Nucleus accumbens (tissue), 56 donors: ENCODE measurements at places on chromosomes 12 and 14.

- no peak for DNase-seq
Observed at GRCh38 chr12:75701859-75702258, 190.4 kb upstream of the KRR1 start.

- no peak for DNase-seq
Observed at GRCh38 chr14:61632401-61632800, 62.9 kb upstream of the HIF1A start.

DNA sequence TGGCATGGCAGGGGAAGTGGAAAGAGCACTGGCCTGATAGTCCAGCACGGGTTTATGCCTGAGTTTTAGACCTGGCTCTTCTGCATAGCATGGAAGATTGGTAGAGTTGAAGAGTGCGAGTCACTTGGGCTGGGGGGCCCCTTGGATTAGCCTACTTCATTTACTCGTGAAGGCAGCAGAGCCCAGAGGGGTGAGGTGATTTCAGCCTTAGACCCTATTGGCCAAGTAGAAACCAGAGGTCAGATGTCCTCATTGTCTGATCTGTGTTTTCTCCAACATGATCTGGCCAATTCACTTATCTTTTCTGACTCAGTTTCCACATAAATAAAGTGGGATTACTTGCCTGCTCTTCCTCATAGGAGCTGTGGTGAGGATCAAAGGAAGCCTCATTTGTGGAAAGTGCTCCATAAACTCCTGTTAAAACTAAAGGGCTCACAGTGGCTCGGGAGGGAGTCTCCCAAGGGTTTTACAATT is 1.9 kb downstream of the PLEKHG3 start:
- no peak for DNase-seq

GRCh38 chr14:93105362-93105761 is 10.4 kb downstream of the ITPK1 start:
- no peak for DNase-seq

DNA sequence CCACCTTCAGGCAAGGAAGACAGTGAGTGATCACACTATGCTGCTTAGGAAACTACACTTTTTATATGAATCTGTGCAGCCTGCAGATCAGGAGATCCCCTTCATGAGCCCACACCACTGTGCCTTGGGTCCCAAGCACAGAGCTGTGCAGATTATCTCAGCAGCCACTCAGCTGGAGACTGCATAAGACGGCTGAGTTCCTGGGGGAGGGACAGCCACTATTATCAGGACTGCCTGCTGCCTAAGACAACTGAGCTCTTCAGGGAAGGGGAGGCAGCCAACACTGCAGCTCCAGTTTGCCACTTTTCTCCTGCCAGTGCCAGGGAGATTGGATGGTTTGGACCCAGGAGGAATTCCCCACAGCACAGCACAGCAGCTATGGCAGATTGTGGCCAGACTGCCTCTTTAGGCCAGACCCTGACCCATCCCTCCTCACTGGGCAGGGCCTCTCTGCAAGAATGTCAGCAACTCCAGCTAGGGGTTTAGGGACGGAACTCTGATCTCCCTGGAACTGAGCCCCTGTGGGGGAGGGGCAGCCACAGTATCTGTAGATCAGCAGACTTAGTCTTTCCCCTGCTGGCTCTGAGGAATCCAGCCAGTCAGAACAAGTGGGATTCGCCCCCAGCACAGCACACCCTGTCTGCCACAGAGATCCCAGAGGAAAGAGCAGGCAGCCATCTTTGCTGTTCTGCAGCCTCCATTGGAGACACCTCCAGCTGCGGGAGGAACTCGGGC is 141.3 kb downstream of the KLHL28 start:
- DNase-seq, result no peak

- DNase-seq, result peak; percentile 37
Observed at GRCh38 chr12:116703214-116703795, 34.6 kb downstream of the SPRING1 start.

- no peak for DNase-seq
Observed at GRCh38 chr14:64879635-64880220, at the start of gene SPTB. Gene SPTB (minus strand): TSS chr14:64879907. CDS start chr14:64823094, 56,813 bp downstream.

DNA sequence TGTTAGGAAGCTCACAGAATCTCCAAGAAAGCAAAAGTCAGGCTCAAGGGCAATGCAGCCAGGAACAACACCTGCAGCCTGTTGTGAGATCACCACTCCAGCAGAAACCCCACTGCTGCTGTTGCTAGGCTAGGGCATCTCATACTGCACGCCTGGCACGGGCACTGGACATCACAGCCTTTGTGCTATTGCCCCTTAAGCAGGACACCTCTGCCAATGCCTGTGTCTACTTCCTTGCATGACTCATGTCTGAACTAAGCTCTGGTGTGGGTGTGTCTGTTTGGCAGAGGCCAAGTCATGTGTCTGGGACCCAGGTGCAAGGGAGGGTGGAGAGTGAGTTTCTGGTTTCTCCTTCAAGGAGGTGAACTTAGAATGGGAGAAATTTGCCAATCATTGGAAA is 10.0 kb upstream of the DDX47 start:
- DNase-seq, result no peak

DNA sequence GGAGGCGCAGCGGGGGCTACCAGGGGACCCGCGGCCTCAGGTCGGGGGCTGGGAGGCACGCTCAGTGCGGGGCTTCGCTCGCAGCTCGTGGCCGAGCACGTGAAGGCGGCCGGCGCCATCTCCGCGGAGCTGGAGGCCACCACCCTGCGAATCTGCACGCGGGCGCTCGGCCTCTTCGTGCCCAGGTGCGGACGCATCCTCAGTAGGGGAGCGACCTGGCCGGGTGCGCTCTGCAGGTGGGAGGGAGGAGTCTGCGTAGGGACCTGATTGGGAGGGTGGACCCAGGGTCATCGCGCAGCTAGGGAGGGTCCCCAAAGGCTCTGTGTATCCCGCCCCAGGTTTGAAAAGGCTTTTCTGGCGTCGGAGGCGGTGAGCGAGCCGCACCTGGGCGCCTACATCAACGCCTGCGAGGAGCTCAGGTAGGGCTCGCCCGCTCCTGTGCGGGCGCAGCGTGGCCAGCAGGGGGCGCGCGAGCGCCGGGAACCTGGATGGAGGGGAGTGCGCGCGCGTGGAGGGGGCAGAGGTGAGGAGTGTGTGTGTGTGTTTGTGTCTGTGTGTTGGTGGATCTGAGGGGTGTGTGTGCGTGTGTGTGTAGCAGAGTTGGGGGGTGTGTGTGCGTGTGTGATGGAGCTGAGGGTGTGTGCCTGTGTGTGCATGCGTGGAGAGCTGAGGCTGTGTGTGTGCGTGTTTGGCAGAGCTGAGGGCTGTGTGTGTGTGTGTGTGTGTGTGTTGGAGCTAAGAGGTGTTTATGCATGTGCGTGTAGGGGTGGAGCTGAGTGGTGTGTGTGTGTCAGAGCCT is 10.3 kb downstream of the EXOC3L4 start:
- DNase-seq, result peak; percentile 27

DNA sequence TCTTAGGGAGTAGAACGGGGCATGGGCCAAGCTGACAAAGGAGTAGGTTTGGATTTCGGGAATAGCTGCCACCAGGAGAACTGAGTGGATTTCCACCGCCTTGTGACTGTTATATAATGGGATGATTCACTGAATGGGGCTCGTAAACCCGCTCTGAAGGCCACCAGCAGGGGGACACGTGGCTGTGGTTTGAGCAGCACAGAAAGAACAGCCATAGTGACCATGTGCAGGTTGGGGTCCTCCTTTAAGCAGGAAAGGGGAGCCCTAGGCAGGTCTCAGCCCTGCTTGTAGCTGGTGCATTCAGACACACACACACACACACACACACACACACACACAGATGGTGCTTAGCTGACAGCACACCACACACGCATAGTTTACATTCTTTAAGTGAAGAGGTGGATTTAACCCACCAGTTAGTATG is 8.6 kb upstream of the ASB2 start:
- DNase-seq, result peak; percentile 32

DNA sequence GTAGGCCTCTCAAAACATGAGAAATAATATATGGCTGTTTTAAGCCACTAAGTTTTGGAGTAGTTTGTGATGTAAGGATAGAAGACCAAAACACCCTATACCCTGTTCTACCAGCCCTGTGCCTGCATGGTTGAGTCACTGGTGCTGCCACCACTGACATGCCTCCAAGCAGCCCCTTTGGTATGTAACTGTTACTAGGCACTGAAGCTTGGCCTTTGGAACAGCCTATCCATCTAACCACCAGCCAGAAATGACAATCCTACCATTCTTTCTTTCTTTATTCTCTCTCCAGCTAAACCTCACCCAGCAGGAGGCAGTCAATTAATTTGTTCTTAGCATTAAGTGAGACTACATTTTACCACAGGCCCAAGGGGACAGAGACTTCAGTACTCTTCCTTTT is 240.3 kb downstream of the MSRB3 start:
- DNase-seq, result no peak

GRCh38 chr14:75133597-75133996 is 6.7 kb upstream of the NEK9 start:
- DNase-seq, result no peak

GRCh38 chr14:37565550-37565949 is 29.5 kb downstream of the FOXA1 start:
- no peak for DNase-seq

DNA sequence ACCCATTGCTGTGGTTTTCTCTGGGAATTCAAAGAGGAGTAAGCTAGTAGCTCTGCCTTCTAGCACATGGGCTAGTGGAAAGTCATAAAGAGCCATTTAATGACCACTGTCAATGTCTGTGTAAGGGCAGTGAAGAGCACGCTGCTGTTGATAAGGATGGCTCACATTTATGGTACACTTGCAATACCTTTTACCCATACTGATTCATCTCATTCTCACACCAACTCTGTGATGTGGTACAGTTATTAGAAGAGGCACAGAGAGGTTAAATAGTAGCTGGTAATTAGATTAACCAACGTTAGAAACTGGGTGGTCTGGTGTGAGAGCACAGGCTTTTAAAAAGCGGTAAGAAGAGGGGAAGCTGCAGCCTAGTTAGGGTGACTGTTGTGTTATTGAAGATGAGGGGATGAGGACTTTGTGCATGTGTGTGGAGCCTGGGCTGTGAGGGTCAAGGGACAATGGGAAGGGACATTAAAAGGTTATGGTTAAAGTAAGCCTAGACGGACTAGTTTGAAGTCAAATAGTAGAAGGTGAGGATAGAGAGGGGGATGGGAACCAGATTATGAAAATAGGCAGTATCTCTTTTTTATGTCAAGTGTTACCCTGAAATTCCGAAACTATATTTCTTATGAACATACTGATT is 25.2 kb downstream of the RASSF3 start:
- DNase-seq, result no peak

DNA sequence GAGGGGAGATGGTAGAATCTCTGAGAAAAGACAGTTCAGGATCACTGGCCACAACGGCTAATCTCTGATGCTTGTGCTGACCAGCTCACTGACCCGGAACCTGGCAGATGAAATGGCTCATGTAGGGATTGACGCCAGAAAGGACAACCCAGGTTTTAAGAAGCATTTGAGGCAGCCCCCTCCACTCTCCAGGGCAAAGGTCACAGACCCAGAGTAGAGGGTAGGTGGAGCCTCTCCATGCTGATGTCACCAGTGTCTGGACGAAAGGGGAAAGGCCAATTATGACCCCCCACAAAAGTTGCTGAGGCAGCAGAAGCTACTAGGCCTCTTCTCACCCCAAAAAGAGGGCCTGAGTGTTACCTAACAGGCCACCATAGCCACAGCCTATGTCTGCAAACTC is 1.2 kb downstream of the METTL1 start:
- no peak for DNase-seq

DNA sequence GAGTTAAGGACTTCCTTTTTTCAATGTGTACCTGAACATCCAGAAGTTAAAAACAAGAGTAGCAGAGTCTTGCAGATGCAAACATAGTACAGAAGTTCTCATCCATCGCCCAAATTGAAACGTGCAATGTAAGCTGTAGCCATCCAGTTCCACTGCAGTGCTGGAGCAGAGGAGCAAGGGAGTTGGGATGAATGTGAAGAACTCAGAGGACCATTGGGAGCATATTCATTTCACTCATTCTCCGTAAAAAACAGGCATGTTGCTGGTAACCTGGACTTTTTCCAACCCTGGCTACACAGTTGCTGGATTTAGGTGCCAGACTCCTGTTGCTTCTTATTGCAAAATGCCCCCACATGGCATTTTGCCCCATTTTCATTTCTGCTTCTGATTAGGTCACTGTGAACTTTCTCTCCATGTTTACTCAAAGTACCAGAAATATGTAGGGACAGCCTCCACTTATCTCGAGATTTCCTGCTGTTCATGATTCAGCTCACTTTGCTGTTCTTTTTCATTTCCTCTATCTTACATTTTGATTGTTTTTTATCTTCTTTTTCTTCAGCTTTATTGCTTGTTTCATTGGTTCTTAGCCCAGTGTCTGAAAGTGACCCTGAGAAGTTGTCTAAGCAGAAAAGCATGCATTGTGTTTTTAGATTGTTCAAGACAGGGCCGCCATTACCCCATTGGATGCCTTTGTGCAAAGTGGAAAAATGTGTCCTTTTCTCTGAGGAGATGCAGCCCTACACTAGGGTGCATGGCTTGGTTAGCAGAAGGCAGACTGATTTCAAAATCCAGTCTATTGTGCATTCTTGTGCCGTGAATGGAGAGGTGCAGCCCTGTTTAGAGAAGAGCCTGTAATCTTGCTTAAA is 109.0 kb upstream of the AMIGO2 start:
- DNase-seq, result no peak

GRCh38 chr14:85576848-85577542 is 47.1 kb downstream of the FLRT2 start:
- DNase-seq, result no peak

DNA sequence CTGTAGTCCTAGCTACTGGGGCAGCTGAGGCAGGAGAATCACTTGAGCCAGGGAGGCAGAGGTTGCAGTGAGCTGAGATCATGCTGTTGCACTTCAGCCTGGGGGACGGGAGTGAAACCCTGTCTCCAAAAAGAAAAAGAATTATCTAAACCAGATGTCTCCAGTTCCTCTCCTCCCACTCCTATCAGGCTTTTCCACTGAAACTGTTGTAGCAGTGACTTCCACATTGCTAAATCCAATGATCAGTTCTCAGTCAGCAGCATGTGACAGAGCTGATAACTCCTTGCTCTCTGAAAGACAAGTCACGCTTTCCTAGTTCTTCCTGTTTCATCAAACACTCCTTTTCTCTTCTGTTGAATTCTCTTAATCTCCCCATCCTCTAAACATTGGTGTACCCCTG is 8.6 kb downstream of the SLC38A6 start:
- no peak for DNase-seq

DNA sequence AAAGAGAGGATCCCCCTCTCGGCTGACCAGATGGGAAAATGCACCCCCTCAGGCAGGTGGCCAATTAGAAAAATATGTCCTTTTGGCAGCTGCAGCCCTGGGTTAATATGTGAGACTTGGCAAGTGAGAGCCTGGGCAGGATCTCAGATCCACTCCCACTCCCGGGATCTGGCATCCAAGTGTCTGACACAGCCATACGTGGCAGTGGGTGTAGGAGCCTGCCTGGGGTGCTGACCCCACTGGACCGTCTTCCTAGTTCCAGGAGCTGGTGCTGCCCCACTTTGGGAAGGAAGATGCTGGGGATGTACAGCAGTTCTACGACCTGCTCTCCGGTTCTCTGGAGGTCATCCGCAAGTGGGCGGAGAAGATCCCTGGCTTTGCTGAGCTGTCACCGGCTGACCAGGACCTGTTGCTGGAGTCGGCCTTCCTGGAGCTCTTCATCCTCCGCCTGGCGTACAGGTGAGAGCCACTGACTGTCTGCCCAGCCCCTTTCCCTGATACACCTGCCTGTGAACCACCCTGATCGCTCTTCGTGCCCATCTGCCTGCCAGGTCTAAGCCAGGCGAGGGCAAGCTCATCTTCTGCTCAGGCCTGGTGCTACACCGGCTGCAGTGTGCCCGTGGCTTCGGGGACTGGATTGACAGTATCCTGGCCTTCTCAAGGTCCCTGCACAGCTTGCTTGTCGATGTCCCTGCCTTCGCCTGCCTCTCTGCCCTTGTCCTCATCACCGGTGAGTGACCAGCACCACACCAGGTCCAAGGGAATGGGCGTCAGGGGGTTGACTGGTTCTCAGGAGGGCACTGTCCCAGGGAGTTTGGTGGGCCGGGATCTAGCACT is 5.8 kb downstream of the NR4A1 start:
- DNase-seq, result no peak

GRCh38 chr12:53217051-53217930 is 10.2 kb upstream of the ITGB7 start:
- DNase-seq, result no peak
